ENCODE measurements at places on chromosomes 6 and 20.

- no peak for DNase-seq
Observed at GRCh38 chr6:19013026-19013705, 626.0 kb downstream of the RNF144B start.

DNA sequence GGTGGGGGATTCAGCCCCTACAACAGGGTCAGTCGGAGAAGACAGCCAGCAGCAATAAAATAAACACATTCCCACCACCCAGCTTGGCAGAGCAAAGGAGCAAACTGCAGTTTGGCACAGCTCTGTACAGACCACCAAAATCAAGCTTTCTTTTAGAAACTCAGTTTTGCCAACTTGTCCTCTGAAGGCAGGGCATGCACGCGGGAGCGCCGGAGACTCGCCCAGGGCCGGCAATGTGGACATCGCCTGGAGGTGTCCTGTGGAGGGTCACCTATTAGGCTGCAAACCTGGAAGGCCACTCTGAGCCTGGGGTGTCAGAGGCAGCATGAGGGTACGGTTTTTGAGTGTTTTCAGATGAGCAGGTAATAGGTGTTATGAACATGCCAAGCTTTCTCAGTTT, 34.7 kb downstream of the TMEM242 start:
- DNase-seq = no peak

- no peak for DNase-seq
Observed at GRCh38 chr6:169849396-169849795, 98.0 kb downstream of the ERMARD start.

DNA sequence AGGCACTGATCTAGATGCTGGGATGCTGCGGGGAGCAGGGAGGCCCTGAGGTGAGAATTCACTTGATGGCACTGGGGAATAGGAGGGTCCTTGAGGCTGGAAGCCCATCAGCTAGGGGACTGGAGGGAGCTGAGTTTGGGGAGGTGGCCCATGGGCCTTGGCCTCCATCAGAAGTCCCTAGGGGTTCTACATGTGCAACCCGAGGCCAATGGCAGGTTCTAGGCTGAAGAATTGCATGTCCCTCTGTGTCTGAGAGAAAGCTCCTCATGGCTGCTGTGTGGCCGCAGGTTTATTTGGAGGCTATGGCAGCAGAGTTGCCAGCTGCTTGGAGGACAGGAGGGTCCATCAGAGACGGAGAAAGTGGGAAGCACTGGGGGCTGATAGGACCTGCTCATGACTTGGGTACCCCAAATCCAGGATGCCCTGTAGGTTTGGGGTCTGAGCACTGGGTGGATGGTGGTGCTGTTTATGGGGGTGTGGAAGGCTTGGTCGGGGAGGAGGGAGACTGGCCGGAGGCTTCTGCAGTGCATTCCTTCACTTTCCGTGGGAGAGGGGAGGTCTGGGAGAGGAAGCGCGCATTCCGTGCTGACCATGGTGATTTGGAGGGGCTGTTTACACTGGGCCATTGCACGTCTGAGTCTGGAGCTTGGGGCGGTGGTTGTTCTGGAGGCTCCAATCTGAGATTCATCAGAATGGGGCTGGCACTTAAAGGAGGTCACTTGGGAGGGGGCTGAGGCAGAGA, 24.8 kb upstream of the PHACTR3 start:
- DNase-seq = no peak

DNA sequence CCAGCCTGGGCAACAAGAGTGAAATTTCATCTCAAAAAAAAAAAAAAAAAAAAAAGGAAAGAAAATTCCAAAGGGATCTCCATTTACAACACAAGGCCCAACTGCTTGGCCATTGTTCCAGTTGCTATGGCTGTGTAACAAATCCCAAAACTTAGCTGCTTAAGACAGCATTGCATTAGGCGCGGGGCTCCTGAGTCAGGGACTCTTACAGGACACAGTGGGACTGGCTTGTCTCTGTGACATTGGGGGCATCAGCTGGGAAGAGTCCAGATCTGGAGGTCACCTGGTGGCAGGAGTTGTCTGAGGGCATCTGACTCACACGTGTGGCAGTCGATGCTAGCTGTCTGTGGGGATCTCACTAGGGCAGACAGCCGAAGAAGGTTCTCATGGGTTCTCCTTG, 35.6 kb downstream of the TTLL9 start:
- no peak for DNase-seq

- no peak for DNase-seq
Observed at GRCh38 chr20:17648791-17649730, 33.0 kb downstream of the RRBP1 start.

DNA sequence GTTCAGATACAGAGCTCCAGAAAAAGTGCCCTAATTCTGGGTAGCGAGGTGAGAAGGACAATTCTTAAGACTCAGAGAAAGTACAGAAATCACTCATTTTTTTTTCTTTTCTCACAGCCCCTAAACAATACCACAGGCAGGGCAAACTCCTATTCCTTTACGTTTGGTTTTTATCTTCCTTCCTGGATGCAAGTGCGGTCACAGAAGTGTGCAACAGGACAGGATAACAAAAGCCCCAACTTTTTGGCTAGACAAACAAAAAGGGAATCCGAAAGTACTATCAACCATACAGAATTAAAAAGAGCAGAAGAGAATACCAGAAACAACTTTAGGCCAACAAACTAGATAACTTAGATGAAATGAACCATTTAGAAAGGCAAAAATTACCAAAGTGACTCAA, 18.4 kb upstream of the BEND6 start:
- no peak for DNase-seq

DNA sequence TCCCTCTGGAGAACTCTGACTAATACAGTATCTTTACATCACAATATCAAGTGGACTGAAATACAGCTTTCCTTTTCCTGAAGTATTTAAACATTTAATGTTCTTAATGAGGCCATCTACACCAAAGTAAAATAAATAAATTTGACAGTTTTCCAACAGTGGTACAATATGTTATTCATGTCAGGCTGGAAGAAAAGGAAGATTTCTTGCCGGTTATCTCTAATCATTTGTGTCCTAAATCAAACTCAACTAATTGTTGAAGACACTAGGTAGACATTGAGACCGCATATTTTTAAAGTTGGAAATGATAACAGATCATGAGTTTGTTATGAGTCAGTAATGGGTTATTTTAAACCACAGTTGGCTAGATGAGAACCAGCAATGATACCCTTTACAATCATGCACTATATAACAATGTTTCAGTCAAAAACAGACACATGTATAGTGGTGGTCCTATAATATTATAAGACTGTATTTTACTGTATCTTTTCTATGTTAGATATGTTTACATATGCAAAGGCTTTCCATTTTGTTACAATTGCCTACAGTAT, 241.6 kb downstream of the LMBRD1 start:
- no peak for DNase-seq

- DNase-seq = no peak
Observed at GRCh38 chr6:137465378-137466009, 28.7 kb downstream of the OLIG3 start.

GRCh38 chr6:169967687-169968086, 216.3 kb downstream of the ERMARD start:
- no peak for DNase-seq

DNA sequence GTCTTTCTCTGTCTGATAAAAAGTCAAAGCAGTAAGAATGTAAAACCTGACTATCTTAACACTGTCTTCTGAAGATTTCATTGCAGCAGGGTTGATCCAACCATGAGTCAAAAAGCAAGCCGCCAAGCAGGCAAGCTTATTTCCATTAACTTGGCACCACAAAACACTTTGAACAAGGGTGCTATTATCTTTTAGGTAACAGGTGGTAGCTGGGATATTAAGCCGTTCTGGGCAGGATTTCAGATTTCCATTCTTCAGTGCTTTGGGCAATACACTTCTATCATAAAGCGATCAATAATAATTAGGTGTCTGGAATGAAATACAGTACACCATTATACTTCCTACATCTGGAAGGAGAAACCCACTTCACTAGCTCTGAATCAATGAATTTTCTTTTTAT, 181.9 kb downstream of the TBC1D7 start:
- DNase-seq = no peak

DNA sequence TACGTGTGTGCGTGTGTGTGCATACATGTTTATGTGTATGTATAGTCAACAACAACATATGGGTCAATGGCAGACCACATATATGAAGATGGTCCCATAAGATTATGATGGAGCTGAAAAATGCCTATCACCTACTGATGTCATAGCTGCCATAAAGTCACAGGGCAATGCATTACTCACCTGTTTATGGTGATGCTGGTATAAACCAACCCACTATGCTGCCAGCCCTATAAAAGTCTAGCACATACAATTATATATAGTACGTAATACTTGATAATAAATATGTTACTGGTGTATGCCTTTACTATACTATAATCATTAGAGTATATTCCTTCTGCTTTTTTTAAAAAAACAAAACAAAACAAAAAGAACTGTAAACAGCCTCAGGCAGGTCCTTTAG, 148.4 kb upstream of the ARID1B start:
- no peak for DNase-seq

DNA sequence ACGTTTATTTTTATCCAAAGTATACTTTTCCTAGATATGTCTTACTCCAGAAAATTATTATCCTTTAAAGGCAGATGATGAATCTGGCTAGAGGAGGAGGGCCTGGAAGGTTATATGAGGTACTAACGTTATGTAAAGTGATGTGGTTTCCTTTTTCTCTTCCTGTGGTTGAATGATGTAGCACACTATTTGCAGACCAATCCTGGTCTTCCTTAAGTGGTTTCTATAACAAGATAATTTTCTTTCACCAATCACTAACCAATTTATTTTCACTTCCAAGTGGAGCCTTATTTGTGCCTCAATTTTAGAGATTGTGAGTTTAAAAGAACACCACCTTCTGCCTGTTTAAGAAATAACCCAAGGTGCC, 154.6 kb upstream of the SOX4 start:
- no peak for DNase-seq

- DNase-seq = no peak
Observed at GRCh38 chr6:88089708-88090107, 42.1 kb downstream of the SPACA1 start.

GRCh38 chr20:59577037-59577808, 27.1 kb upstream of the PHACTR3 start:
- DNase-seq = no peak

- no peak for DNase-seq
Observed at GRCh38 chr20:15603506-15603905, 969.7 kb downstream of the KIF16B start.

GRCh38 chr20:3616250-3616649, 46.9 kb downstream of the GFRA4 start:
- no peak for DNase-seq

DNA sequence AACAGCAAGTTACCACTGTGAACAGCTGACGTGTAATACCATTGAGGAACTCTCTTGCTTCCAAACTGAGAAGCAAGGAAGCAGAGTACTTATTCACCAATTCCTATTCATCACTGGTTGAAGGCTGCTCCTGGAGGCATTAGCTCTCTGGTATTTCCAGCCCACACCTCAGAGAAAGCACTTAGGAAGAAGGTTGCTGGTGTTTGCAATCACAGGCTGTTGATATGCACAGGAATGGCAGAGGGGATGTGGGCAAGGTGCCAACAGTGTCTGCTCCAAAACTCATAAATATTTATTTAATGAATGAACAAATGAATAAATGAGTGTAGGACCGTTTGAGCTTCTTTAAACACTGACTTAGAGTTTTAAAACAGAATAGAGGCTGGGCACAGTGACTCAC, 6.9 kb upstream of the RRBP1 start:
- DNase-seq = no peak

GRCh38 chr6:45375449-45375848, 2.3 kb downstream of the SUPT3H start:
- no peak for DNase-seq
